ENCODE measurements at places on chromosomes 13 and 19.

GRCh38 chr13:60945396-60945795 is 470.3 kb downstream of the PCDH20 start:
- DNase-seq, result no peak

DNA sequence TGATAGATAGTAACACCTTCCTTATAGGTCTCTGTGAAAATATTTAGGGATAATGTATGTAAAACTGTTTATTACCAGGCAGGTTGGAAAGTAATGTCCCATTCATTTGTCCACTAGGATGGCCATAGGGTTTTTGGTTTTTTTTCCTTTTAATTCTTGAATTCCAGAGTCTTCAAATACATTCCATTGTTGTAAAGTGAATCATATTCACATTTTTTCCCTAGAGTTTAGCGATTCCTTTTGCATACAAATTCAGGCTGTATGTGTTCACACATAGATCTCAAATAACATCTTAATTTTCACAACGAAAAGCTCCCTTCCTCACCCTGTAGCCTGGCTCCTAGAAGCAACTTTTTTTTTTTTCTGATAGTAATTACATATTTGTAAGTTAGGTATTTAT is 1.8 kb upstream of the ZNF557 start:
- DNase-seq, result no peak

DNA sequence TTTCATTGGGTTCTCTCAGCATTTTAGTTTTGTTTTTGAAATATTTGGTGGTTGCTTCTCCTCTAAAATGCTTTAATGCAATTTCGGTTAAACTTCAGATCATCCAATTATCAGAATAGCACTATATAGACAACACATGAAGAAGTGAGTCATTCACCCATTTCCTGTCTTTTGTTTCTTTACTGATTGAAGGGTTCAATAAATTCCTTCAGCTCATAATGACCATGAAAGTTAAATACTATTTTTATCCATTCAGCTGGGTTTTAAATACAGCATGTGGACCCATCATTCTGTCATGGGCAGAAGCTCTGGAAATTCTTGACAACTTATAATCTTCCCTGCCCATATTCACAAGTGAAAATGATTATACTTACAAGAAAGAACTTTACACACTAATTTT is 187.2 kb downstream of the ITGBL1 start:
- DNase-seq, result no peak

DNA sequence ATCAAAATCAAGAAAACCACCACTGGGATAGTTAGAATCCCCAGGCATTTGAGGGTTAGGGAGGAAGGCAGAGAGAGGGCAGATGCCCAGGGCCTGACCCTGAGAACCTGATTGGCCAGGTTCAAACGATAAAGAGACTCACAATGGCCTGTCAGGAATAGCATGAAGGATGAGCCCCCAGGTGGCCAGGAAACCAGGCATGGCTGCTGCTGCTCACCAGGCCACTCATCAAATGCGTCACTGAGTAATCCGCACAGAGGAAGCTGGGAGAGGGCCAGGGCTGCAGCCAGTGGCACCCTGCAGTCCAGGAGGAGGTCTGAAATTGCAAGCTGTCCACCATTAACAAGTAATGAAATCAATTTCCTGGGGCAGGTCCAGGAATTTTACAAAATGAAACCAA is 111.3 kb downstream of the KATNAL1 start:
- DNase-seq, result no peak

DNA sequence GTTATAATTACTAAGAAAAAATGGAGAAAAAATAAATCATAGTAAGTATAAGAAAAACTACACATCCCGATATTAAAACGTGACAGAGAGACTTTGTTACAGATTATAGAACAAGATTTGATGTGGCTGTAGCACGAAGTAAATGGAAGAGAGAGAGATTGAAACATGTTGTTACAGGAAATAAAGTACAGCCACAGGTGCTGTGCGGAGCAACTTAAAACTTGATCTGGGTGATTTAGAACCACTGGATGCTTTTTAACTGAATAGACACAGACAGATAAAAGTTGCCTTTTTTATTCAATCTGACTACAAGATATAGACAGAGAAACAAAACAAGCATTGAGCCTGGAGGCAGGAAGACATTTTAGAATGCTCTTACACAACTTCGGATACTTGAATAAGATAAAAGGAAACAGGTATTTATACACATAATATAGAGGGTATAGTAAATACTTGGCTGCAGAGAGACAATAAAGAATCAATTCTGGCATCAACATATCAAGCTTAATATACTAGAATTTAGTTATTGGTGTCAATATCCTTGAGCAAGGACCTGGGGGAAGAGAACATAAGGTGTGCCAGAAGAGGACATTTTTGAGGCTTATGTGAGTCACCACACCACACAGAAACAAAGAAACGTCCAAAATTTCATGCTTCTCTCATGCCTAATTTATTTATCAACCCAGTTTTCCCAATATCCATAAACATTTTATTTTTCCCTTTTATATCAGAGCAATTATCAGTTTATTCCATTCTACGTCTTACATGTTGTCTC is 548.5 kb downstream of the SLITRK1 start:
- DNase-seq, result no peak

DNA sequence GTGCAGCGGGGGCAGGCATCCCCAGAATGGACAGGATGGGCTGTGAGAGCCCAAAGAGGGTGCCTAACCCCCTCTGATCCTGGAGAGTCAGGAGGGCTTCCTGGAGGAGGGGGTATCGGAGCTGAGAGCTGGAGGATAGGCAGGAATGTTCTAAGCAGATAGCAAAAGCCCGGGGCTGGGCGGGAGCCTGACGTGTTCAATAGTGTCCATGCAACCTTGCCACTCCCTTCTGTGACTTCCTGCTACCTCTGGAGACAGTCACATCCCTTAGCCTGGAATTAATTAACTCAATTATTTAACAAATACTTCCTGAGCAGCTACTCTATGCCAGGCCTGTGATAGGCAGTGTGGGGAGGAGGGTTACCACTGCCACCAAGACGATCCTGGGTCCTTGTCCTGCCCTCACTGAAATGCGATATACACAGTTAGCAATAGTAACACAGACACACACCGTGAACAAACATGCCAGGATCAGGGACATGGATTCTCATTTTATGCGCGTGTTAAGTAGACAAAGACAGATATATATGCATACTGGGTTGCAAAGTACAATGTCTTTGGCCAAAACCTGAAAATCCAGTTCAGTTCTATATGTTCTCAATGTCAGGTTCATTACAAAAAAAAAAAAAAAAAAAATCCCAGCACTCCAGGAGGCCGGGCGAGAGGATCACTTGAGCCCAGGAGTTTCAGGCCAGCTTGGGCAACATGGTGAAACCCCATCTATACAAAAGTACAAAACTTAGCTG is 10.7 kb downstream of the AP2S1 start:
- no peak for DNase-seq

GRCh38 chr13:70612881-70613280 is 504.6 kb upstream of the KLHL1 start:
- DNase-seq, result no peak

DNA sequence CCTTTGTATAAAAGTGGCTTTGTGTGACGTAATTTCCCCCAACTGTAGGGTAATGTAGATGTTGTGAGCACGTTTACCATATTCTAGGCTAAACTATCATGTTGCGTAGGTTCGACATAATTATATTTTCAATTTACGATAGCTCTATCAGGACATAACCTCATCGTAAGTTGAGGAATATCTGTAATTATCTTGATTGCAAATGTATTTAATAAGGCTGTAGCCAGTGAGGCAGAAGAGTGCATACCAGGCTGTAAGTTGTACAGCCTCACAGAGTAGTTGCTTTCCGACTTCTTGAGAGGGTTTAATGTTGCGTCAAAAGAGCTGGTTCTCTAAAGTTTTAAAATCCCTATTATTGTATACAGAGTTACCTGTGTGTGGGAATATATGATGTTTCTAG is 839.4 kb upstream of the GPC6 start:
- no peak for DNase-seq

GRCh38 chr19:35657904-35658700 is 8.2 kb upstream of the UPK1A start:
- no peak for DNase-seq

DNA sequence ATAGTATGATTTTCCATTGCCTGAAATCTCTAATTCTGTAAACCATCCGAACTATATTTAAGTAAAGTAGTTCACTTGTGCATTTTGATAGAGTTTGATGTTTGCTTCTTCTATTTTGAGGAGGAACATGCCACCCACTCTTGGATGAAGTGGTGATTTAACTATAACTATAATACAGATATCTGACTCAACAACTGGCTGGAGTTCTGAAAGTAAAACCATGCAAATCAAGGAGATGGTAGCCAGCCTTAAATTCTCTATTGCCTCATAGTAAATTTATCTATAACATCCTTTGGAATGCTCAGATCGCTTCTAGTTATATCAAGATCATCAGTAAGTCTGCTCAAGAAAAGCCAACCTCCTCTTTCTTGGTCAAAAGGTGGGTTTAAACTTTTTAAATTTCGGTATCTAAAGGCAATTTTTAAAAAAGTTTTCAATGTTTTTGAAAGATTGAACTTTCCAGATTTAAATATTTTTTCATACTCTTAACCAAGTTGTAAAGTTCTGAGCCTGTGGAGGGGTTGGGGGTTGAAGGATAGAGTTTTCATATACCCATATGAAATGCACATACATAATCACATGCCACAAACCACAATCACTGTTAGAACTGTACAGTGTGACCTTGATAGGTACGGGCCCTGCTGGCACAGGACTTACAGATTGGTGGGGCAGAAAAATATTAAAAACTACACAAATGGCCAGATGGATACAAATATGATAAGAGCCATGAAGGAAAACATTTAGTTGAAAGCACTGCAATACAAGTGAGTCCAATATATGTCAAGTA is 90.5 kb upstream of the RFC3 start:
- no peak for DNase-seq

- DNase-seq, result no peak
These were observed 60.0 kb upstream of the WDFY2 start for GRCh38 chr13:51524312-51524711.

DNA sequence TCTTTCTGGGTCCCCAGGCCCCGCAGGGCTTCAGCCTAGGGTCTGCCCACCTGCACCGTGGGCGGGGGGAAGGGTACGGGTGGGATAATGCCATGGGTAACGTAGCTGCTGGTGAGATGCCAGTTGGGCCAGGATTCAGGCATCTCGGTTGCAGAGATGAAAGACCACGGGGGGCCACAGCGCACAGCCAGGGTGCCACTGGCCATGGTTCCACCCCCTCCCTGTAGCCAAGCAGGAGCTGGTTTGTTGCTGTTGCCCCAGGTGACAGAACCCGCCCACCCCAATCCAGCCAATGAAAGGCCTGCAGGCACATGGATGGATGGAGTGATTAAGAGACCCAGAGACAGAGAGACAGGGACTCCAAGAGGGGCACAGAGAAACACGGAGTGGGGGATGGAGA is 1.0 kb upstream of the CGB7 start:
- DNase-seq, result peak; percentile 12

GRCh38 chr13:34469196-34469986 is 472.7 kb upstream of the NBEA start:
- DNase-seq, result no peak

- no peak for DNase-seq
These were observed 23.6 kb upstream of the CEBPA start for GRCh38 chr19:33325920-33326319.

GRCh38 chr13:73195091-73195490 is 136.3 kb downstream of the KLF5 start:
- DNase-seq, result no peak

GRCh38 chr13:43206838-43207237 is 183.5 kb downstream of the DNAJC15 start:
- no peak for DNase-seq

DNA sequence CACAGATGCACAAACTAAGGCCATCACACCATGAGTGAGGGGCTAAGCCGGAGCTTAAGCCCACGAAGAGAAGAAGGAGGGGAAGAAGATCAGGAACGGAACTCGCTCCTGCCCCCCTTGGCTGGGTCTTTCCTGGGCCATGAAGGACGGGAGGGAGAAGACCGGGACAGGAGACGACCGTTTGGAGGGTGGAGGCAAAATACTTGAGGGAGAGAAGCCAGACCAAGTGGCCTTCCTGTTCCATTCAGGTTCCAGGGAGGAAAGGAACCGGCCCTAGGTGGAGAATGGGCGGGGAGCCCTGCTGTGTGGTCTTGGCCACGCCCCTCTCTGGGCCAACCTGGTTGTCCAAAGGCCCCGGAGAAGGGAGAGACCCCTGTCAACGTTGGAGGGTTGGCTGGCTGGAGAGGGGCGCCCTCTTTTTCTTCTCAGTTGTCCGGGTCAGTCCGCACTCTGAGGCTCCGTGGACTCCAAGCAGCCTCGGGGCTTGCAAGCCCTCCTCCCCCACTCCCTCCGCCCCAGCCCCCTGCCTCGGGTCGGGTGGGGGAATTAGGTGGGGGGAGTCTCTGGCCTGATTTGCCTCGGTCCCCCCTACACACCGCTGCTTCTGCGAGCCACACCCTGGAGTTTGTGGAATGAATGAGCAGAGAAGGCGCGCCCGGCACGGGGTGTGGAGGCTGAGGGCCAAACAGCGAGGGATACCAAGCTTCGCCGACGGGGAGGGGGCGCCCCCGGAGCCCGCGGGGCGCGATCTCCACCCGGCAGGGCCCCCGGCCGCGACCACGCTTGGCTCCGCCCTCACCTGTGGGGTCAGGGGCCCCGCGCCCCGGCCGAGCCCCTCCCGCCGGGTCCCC is 757 bp downstream of the FBN3 start:
- no peak for DNase-seq

DNA sequence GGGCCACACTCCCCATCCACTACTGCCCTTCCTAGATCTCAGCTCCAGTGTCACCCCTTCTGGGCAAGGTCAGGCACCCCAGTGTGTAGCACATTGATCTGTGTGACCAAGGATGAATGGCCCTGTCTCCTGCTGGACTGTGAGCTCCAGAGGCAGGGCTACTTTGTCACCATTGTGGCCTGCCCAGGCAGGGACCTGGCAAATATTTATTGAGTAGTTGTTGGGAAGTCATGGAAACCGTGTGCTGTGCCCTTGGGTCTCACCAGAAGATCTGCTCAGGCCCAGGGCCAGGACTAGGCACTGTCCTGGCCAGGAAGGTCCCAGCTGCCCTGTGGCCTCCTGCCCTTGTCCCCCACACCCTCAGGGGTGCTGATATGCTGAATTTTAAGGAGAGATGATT is 10.5 kb downstream of the NACC1 start:
- no peak for DNase-seq

DNA sequence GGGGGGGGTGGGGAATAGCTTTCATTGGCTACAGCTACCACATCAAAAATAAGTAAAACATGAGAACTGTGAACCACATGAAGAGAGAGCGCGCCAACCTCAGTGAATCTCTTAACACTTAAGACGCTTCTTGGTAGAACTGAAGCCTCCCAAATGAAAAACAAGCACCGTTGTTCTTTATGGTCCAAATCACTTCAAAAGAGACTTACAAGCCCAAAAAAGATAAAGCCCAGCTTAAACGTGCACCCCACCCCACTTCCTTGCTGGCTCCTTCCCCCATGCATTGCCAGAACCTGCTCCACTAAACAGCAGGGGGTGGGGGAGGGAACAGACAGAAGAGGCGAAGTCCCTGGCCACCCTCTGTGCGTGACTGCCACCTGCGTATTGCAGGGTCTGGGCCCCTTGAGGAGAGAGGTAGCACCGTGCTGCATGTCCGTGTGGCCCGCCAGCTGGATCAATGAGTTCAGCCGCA is 479.1 kb downstream of the FOXO1 start:
- DNase-seq, result peak; percentile 81

Measured in CD4-positive, alpha-beta T cell treated with Interleukin-1 beta for 1 hour (primary cell).